Activated naive CD4-positive, alpha-beta T cell treated with anti-CD3 and anti-CD28 coated beads for 36 hours (primary cell): ENCODE measurements at places on chromosomes 4 and X. TPM values are rescaled to one million over a fixed set of nuclear protein-coding genes. Genes with fewer than 3 reads are reported as not detected.

DNA sequence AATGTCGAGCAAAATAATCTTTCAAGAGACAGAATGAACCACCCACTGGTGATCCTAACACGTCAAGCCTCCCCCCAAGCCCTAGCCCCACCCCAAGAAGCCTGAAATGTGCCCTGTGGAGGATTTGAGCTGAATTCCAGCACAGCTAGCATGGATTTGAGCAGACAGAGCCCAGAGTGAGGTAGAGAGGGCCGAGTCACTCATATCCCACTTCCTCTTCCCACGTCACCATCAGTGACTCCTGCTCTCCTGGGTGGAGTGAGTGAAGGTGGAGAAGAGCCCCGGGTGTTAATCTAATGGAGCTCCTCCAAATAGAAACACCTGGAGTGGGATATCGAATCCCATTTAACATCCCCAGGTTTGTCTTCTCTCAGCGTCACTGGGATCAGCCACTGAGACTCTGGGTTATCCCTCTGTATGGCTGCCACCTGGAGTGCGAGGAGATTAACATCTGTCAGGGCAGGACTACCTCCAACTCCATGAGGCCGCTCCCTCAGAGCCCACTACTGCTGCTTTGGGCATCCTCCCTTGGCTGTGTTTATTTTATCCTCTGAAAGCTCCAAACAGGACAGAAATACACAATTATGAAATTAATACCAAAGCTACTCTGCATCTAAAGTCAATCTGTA lies 136.6 kb downstream of the NWD2 start:
- no peak overlapping the region for H3K4me3 ChIP-seq
- no peak overlapping the region for H3K27ac ChIP-seq
- no peak for DNase-seq
- H3K4me1 ChIP-seq = no peaks in the 10 kb centered on the region
- peaks cover 12% of the 10 kb centered on the region for H3K27me3 ChIP-seq
- no peaks in the 10 kb centered on the region for H3K36me3 ChIP-seq

DNA sequence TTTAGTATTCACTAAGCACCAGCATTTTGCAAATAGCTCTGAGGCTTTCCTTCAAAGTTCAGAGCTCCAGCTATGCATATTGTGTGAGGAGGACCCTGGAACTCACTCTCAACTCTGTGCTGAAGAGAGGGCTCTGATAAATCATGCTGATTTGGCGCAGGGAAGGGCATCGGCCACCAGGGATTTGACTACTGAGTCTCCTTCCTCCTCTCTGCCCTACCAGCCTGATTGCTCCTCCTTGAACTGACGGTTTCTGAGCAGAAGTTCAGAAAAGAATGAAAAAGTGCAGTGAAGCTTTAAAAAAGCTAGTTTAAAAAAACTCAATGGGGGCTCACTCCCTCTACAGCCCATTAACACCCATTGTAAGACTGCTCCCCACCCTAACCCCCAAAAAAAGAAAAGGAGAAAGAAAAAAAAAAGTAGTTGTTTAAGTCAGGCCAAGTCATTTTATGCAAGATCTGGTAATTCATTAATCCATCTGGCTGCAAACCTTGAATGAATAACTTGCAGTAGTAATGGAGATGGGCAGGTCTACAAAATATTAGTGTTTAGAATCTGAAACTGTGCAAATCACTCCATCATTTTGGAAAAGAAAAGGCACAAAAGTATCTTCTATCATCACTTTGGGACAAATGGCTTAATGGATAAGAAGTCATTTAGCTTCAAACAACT lies 13.3 kb downstream of the PPARGC1A start:
- no peaks in the 10 kb centered on the region for H3K36me3 ChIP-seq
- no peaks in the 10 kb centered on the region for H3K4me1 ChIP-seq
- no peak for DNase-seq
- H3K4me3 ChIP-seq = no peak overlapping the region
- no peak overlapping the region for H3K27ac ChIP-seq

GRCh38 chr4:4408132-4408523 lies 21.2 kb downstream of the NSG1 start:
- H3K4me3 ChIP-seq = no peak overlapping the region
- H3K36me3 ChIP-seq = no peaks in the 10 kb centered on the region
- no peaks in the 10 kb centered on the region for H3K4me1 ChIP-seq
- no peak for DNase-seq
- H3K27ac ChIP-seq = no peak overlapping the region

MAGEA8 gene
- total RNA-seq = not detected
